Stimulated activated CD8-positive, alpha-beta memory T cell treated with anti-CD3 and anti-CD28 coated beads, Interleukin-7, amount 100 ng/mL, for 48 hours (primary cell): ENCODE measurements at places on chromosomes 6 and 20.

DNA sequence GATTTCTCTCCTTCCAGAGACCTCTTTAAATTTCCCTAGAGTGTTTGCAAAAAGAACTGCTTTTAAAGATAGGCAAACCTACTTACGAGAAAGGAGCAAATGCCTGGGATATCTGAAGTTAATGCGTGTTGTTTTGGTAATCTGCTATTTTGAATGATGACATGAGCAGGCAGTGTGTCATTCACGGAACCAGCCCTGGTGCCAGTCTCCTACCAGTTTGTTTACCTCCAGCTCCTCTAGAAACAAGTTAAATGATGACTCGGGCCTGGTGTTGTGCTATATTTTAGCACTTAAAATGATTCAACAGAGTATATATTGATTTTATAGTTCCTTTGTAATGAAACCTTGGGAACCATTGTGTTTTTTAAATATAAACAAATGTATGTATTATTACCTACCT, 41.1 kb upstream of the MAP3K4 start:
- DNase-seq, result no peak

DNA sequence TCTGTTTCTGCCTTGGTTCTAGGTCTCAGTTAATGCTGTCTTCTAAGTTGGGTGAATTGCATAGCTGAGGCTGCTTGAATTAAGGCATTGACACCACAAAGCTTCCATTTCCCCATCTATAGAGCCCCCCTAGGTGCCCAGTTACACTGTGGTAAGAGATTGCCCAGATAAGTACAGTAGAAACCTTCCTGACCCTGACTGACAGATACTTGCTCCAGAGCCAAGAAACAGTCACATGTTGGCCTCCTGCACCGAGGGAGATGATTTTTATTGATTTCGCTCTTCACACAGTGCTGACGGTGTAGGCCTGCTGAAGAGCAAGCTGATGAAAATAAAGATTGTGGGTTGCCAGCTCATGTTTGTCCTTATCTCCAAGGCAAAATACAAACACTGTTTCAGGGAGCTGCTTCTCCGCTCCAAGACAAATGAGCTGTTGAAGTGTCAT, 67.9 kb downstream of the TRMT11 start:
- DNase-seq, result no peak

DNA sequence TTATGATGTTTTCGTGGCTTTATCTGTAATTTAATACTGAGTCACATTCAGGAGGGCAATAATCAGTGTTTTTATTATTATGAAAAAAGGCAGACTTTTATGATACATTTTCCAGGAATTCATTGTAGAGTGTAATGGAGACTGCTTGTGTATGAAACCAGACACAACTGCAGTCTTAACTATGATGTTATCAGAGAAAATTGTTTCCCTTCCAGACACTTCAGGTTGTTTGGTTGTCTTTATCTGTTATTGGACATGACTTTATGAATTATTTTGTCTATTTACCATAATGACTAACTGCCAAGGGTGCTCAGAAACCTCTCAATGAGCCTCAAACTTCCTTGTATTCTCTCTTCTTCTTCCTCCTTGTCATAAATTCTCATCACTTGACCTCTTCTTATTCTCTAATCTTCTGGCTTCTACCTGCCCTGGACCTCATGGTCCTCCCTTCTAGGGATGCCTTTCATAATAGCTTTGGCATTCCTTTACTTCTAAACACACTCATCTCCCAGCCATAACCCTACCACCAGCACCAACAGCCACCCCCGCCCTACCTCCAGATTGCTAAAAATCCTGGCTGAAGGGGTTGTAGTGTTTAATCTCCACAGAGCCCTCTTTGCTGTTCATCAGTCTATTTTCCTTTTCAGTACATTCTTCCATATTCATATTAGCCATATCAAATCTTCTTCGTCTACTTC, 492.5 kb downstream of the CDKAL1 start:
- no peak for DNase-seq

- no peak for DNase-seq
These were observed 1.2 kb downstream of the DXO start for GRCh38 chr6:31970604-31971271.

GRCh38 chr6:12324099-12324498, 33.9 kb downstream of the EDN1 start:
- DNase-seq, result no peak

- DNase-seq, result no peak
These were observed 18.8 kb downstream of the DNAJC5 start for GRCh38 chr20:63913768-63914167.

- peak; percentile 2 for DNase-seq
These were observed 26.8 kb downstream of the PPP1R14C start for GRCh38 chr6:150169609-150170008.
